ENCODE measurements at places on chromosomes 3 and 15.

GRCh38 chr3:187788984-187789857, 44.0 kb upstream of the BCL6 start:
- DNase-seq, result no peak

DNA sequence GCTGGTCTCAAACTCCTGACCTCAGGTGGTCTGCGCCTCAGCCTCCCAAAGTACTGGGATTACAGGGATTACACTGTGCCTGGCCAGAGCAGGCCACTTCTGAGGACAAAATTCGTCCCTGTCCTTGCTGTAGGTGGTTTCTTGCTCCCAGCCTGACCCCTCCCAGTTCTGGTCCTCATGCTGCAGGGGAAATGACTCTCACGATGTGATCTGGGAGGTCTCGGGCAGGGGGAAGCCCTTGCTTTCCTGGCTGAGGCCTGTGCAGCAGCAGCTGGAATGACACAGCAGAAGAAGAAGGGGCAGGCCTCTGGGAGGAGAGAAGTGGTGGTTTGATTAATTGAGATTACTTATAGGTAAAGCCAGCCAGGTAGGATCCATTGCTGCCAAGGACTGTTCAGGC, 39.3 kb downstream of the MEGF11 start:
- no peak for DNase-seq

GRCh38 chr3:104735691-104736090, 631.0 kb upstream of the ALCAM start:
- no peak for DNase-seq

- DNase-seq, result no peak
Observed at GRCh38 chr3:113626503-113627371, 69.7 kb downstream of the USF3 start.

DNA sequence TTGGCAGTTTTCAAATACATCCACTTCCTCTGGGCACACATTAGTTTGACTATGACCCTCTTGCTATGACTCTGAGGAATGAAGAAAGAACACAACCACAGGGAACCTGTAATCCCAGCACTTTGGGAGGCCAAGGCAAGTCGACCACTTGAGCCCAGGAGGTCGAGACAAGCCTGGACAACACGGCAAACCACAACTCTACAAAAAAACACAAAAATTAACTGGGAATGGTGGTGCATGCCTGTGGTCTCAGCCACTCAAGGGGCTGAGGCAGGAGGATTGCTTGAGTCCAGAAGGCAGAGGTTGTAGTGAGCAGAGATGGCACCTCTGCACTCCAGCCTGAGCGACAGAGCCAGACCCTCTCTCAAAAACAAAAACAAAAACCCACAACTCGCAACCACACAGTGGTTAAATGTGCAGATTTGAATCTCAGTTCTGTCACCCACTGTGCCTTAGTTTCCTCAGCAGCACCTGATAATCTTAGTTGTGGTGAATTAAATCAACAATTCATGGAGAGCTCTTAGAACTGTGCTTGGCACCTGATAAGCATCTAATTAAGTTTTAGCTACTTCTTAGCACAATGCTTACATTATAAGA, 65.7 kb downstream of the MYLK start:
- no peak for DNase-seq

- DNase-seq, result no peak
Observed at GRCh38 chr3:153096731-153097131, 65.3 kb upstream of the RAP2B start.

DNA sequence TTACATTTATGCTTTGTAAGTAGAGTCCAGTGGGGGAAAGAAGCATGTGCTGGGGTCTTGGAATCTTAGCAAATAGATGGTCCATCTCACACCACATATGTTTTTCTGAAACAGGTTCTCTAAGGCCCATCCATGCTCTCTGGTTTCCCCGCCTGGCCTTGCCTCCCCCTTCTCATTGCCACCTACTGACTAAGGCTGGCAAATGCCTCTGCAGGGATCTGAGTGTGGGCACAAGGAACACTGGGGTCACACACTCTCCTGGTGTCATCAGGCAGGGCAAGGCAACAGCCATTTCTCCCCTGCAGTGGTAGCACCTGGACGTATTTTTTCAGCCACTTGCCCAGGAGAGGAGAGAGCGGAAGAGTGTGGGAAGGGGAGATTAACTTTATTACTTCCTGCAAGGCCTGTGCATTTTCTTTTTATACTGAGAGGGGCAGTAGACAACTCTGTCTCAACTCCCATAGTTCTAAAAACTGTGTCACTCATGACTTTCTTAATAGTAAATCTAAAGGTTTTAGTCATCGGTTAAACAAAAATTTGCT, 804.2 kb upstream of the NECTIN3 start:
- no peak for DNase-seq

Measured in GM12892 (cell line).